Stimulated activated CD4-positive, alpha-beta T cell treated with anti-CD3 and anti-CD28 coated beads, TNF-alpha, amount 100 ng/mL, for 48 hours (primary cell): ENCODE measurements at places on chromosomes 7 and 10.

DNA sequence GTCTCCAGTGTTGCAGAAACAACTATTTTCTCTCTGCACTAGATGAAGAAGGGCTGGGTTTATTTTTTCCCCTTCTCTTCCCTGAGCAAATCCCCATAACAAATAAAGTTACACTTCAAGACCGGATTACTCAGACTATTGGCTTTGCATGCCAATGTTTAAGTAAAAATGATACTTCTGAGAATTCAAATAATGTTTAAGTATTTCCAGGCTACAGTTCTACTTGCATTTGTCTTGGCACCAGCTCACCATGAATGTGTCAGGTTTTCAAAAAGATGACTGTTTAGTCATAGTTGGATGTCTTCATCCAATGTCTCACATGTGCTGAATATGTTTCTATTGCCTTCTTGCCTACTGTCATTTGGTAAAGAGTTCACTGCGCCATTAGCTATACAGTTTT lies 912.6 kb downstream of the GATA3 start:
- DNase-seq: no peak

- no peak for DNase-seq
Observed at GRCh38 chr10:18719811-18720210, 60.6 kb downstream of the ARL5B start.

- no peak for DNase-seq
Observed at GRCh38 chr10:73647211-73647874, 6.1 kb upstream of the MYOZ1 start.

- no peak for DNase-seq
Observed at GRCh38 chr10:52313256-52313932, 687 bp upstream of the DKK1 start.

DNA sequence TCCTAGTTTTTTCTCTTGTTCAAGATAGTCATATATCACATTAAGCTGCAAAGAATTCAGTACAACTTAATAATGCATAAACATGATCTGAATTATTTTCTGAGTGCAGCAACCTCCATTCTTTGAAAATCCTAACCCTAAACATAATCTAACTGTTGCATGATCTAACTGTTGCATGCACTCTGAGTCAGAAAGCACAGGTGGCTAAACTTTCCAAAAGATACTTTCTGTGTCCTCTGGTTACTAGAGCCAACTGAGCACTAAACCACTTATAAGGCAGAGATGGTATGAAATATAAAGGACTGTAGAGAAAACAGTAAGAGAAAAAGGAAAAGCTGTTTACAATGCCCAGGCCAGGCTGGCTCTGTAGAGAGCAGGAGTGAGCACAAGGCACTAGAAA lies 23.0 kb upstream of the FAM133B start:
- no peak for DNase-seq

DNA sequence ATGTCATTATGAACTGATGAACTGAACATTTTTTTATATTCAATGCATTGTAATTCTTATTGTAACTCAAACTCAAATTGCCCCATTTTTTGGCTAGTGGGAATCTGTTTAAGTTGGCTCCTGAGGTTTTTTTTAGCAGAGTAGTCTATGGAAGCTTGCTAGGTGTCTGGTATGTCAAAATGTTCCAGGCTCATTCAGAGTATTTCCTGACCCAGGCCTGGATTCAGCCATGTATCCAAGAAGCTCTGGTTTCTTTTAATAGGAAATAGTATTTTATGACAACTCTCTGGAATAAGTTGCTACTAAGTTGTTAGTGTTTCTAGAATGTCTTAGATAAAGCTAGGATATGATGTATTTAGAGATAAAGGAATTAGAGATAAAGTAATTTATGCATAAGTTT lies 288.0 kb downstream of the ARL4A start:
- DNase-seq: no peak

- DNase-seq: no peak
Observed at GRCh38 chr10:88233870-88234269, 349.2 kb downstream of the RNLS start.

GRCh38 chr7:4145576-4145975 lies 536.5 kb upstream of the FOXK1 start:
- DNase-seq: no peak

DNA sequence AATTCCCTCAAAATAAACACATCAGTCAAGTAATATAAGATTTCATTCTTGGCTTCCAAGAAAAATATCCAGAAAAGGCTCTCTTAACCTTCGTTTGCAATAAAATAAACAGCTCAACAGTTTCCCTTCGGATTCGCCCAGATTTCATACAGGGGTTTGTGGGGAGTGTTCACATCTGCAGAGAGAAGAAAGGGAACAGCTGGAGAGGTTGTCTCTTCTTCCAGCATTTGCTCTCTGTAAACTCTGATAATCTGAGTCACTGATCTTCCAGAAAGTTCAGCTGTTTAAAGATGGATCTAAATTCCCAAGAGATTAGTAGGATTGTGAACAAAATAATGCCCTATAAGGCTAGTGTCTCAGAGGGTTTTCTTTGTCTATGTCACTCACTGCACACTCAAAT lies 277.9 kb downstream of the HPSE2 start:
- DNase-seq: no peak

DNA sequence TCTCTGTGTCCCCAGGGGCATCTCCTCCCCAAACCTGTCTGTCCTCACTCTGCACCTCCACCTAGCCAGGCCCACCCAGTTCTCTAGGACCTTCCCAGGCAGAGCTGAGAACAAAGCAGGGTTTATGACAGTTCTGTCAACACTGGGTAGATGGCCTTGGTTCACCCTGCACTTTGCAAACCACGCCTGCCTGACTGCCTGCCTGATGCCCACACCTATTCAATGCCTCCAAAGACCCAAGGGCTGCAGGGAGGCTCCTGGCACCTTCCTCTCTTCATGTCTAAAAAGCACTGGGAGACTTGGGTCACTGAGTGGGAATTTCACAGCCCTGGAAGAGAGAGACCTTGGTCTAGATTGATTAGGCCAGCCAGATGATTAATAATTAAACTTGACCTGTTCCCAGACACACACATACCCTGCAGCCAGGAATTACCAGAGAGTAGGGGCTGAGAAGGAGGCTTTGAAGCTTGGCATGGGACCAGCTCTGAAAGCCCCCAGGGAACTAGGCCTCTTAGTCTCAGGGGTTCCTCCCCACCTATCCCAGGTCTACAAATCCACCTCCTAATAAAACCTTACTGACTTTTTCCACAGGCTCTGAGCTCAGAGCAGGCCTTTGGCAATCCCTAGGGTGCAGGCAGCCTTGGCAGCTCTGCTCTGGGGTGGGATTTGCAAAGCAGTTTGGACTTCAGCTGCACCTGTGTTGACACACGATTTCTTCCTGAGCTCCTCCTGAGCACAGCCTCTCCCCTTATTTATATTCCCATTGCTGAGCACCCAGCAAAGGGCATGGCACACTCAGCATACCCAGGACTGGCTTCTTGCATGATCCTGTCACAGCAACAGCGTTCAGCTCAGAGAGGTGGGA lies 25.7 kb upstream of the PDCD4 start:
- no peak for DNase-seq
